Motor neuron (in vitro differentiated cells): ENCODE measurements at places on chromosomes 7 and 10. TPM values are rescaled to one million over a fixed set of nuclear protein-coding genes. Genes with fewer than 3 reads are reported as not detected.
A peak's percentile ranks its signal among the peaks of the same experiment; 100 is the strongest.

- no peak for ATAC-seq
Observed at GRCh38 chr7:2010101-2010500, 222.6 kb downstream of the MAD1L1 start.

DNA sequence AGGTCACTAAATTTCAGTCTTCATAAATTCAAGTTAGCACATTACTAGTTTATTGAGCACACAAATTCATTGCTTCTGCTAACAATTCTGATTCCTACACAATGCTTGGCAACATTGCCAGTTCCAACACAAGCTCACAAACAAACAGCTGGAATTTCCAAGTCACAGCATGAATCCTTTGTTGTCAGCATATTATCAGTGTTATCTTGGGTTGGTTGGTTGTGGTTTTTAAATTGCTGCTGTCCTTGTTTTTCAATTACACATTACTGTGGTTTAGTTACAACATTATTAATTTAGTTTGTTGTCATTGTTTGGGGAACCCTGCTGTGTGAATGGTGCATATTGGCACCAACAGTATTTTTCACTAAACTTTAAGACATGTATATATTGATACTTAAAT lies 86.0 kb upstream of the ARID5B start:
- no peak for ATAC-seq

Gene METTL27
- 0.31 and 0.32 TPM in 2 replicates for total RNA-seq

DNA sequence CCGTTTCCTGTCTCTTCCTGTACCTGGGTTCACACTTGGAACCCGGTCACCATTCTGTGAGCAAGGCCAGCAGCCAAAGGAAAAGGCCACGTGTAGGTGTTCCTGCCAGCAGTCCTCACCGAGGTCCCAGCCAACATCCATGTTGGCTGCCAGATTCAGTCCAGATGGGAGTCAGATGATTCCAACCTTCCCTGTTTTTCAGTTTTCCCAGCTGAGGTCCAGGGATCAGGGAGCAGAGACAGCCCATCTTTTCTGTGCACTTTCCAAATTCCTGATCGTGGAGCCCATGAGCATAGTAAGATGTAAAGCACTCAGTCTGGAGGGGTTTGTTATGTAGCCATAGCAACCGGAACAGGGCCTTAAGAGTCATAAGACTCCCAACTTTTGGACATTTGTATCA lies 3.9 kb upstream of the PVRIG start:
- no peak for ATAC-seq

DNA sequence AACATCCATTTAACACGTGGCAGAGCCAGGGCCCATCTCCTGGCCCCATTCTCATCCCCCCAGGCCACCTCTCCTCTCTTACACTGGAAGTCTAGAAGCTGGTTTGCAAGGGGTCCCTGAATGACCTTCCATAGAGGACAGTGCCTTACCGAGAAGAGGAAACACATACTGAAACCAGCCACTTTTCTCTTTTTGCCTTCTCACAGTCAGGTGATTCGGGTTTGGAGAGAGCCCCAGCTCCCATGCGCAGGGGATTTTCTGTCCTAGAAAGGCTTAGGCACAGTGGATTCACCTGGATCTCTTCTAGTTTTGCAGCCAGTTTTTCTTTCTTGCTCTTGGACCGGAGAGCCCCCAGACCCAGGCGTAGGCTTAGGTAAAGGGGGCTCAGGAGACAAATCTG lies 334.1 kb upstream of the C7orf33 start:
- no peak for ATAC-seq

DNA sequence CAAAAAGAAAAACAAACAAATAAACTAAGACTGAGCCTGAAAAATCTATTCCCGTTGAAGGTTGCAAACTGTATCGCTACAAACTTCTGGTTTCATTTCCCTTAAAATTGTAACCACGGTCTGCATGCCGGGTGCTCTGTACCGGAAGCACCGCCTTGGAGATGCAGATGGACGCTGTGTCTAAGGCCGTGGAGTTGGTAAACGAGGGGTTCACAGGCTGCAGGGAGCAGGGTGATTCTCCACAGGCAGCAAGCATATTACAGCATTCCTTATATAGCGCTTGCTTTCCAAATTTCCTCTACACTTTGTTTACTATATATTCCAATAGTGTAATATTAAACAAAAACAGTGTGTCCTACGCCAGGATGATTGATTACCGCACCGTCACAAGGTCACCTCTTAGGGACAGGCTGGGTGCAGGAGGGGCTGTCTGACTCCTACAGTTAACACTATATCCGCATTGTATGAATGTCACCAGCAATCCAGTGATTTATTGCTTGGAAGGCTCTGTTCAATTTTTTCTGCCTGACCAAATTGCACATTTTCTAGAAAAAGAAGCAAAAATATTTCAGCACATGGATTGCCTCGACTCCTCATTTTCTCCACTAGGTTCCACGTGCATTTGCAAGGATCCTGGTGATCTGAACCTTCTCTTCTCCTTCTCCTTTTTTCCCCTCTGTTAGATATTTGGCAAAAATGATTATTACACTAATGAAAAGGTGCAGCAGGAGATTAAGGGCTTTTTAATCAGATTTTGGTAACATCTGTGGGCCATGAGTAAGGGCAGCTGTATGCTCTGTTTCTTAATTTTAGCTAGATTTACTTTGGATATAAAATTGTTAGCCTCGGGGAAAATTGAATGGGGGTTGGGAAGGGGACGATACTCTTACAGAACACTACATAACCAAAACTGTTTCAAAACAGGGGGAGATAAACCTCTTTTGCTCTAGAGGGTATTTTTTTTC lies 325.8 kb upstream of the MGMT start:
- ATAC-seq = peak; percentile 84

DNA sequence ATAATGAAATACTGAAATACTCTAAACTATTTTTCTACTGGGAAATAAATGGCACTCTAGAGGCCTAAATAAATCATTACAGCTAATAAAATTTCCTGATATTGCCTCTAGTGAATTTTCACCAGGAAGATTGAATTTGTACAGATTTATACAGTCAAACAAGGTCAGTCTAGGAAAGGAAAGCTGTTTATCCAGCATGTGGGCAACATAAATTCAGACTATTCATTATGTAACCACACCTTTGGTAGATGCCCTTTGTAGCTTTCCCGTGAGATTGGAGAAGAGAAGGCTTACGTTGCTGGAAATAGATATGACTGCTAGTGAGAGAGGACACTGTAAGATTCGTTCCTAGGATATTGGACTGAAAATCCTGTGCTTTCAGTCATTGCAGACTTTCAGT lies 35.2 kb upstream of the PNLIP start:
- peak; percentile 85 for ATAC-seq

GRCh38 chr7:81402227-81402626 lies 367.6 kb downstream of the HGF start:
- ATAC-seq = no peak

Gene SNX13
- 45.5 and 47.6 TPM in 2 replicates for total RNA-seq

DNA sequence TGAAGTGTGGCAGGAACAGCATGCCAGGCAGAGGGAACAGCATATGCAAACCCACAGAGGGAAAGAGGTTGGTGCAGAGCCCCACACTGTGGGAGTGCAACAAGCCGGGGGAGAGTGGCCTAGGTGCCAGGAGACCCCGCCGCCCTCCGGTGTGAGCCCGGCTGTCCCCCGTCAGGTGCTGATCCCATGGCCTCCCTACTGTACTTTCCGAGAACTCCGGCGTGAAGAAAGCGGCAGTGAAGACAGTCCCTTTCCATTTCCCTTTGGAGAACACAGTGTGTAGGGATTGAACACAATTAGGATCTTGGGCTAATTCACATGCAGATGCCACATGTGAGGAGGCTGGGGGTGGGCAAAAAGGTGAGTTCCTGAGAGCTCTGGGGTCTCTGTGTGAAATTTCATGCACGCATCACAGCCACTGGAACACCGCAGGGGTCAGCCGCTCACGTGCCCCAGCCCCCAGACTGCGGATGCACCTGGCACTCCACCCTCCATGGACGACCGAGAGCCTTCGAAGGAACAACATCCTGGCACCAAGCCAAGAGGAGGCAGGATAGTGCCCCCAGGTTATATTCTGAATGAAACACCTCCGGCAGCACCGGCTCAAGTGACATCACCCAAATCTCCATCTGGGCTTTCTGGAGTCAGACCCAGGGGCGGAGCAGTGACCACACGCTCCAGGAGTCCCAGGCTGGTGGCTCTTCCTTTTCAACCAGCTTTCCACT lies 82.1 kb upstream of the PPP2R2D start:
- ATAC-seq = no peak

- ATAC-seq = peak; percentile 95
Observed at GRCh38 chr7:43888993-43889945, 17.1 kb downstream of the URGCP start.

Gene WAC
- 68.5 and 79.4 TPM in 2 replicates for total RNA-seq

DNA sequence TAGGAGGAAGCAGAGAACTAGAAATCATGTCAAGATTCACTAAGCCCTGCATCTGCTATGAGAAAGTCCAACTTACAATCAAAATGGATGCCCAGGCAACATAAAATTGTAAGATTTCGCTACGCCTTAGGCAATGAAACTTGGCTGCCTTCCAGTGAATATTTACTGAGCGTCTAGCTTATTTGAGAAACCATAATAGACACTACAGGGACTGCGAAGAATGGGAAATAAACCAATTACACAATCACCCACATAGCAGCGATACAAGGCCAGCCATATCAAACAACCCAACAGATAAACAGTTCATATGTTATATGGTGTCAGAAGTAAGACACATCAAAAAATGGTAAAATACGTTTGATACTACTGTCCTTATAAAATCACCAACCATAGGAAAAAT lies 545.0 kb upstream of the C7orf33 start:
- no peak for ATAC-seq

- ATAC-seq = peak; percentile 93
Observed at GRCh38 chr10:70267161-70267933, 16.5 kb downstream of the NPFFR1 start.

DNA sequence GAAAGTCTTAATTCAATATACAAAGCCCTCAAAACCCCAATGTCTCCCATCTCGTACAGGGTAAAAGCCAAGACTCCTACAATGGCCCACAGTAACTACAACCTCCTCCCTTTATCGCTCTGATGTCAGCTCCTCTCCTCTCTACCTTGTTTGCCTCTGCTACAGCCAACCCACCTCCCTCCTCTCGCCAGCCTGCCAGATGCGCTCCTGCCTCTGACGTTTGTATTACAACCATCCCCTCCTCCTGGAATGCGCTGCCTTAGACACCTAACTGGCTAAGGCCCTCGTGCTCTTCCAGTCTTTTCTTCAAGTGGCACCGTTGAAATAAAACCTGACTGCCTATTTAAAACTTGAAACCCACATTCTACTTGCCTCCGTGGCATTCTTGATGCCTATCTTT lies 115.3 kb upstream of the MYO3A start:
- ATAC-seq = no peak

- no peak for ATAC-seq
Observed at GRCh38 chr7:9201928-9202327, 768.5 kb downstream of the NXPH1 start.

DNA sequence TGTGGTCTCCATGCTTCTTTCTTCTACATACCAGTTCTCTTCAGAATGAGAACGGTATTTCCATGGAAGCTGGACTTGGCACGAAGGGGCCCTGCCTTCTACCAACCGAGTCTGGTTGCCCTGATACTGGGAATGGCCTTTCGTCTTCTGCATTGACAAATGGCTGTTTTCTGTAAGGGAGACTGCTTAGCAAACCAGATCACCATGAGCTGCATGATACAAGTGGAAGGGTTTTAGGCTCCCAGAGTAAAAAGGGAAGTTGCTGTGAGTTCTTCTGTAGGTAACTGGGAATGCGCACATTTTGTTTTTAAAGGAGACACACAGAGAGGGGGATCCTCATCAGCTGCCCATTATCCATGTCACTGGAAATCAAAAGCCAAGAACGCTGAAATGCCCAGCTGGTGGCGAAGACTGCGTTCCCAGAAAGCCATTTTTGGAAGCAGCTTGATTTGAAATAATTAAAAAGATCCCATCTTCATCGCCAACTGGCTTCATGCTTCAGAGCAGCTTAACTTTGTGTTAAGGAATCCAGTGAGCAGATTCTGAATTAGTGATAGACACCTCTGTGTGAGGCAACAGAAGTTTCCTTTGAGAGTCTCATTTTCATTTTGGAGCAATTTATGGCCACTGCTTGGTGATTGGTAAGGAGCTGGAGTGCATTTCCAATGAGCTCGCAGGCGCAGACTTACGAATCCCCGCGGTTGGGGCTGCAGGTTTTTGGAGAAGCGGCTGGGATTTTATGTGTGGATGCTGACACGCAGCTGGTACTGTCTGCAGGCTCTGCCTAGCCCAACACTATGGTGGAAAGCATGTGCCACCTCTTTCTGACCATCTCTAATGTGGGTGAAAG lies 672.7 kb upstream of the FOXK1 start:
- ATAC-seq = no peak

DNA sequence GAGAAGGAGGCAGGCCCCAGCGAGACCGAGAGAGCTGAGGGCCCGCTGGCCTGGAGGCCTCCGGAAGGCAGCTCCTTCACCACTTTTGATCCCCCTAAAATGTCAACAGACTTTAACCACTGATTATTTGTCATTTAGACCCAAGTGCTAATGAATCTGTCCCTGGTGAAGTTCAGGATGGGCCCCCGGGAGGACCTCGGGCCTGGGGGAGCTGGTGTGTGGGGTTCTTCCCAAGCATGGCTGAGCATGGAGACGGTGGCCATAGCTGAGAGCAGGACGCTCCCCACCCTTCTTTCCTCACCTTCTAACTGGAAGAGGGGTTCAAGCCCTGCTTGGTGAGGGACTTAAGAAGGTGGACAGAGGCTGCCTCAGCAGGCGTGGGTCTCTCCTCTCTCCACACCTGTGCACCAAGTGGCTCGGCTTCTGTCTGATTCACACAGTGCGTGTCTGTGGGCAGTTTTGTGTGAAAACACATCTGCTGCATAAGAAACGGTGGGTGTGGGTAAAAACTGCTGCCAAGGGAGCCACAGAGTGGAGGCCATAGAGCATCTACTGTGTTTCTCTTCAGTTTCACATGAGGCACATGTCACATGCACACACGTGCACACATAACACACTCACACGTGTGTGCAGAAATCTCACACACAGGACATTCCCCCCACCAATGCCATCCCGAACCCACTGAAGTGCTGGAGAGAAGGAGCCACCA lies 53.5 kb upstream of the VIPR2 start:
- no peak for ATAC-seq

DNA sequence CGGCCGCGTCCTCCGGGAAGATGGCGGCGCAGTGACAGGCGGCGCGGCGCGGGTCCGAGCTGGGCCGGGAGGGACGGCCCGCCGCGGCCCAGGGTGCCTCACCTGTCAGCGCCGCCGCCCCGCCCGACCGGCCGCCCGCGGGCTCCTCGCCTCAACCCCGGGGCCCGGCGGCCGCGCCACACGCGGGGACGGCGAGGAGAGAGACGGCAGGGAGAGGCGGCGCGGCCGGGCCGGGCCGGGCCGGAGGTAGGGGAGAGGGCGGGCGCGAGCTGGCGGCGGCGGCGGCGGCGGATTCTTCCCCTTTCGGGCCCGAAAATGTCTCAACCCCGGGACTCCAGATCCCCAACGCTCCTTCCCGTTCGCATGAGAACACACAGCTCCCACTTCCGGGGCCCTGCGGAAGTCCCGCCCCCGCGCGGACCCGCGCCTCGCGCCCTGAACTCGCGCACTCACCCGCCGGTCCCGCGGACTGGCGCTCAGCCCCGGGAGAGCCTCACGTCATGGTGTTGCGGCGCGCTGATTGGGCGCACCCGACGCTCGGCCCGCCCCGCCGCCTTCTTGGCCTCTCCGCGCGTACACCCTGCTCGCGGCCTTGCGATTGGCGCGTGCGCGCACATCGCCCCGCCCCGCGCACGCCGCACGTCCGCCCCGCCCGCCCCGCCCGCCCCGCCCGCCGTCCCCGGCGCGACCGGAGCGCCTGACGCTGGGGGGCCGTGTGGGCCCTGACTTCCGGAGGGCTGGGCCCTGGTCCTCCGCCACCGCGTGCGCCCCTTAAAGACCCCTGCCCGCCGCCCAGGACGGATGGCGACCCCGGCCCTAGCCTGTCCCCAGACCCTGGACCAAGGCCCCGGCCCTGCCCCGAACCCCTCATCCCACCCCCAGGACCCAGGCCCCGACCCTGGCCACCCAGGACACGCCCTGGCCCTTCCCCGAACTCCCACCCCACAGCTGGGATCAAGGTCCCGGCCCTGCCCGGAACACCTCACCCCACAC lies at the start of gene LARP4B:
LARP4B (minus strand) TSS at position 380 of the 993 bp plus-strand sequence. CDS start 45,984 bp downstream, outside the sequence.
- peak; percentile 88 for ATAC-seq
